Stimulated activated CD4-positive, alpha-beta T cell treated with anti-CD3 and anti-CD28 coated beads, TNF-alpha, amount 100 ng/mL, for 48 hours (primary cell): ENCODE measurements at places on chromosomes 1 and 21.
A peak's percentile ranks its signal among the peaks of the same experiment; 100 is the strongest.

DNA sequence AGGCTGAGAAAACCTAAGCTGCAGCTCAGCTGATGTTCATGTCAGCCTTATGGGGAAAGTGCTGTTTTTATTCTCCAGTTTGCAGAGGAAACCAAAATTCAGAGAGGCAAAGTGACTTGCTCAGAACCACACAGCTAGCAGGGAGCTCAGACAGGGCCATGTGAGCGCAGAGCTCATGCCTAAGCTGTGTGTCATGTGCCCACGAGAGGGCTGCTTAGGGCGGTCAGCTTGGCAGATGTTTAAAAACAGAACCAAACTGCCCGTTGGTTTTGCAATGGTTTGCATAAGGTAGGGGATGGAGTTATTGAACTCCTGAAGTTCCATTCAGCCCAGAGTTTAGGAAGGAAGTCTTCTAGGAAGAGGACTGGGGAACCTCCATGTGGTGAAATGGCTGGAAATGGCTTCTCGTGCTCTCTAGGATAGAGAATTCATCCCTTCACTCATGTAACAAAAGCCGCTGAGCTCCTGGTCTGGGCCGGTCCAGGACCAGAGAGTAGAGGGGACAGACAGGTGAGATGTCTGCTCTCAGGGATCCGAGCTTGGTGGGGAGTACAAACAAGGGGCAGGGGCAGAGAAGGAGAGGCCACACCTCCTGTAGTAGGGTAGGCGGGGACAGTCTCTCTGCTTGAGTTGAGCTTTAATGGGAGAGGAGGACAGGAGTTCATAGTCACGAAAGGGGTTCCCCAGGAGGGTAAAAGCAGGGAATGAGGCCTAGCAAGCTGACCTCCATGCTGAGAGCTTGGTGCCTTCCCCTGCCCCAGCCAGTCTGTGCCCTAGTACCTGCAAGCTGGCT lies 46.9 kb downstream of the ARHGEF10L start:
- no peak for DNase-seq

DNA sequence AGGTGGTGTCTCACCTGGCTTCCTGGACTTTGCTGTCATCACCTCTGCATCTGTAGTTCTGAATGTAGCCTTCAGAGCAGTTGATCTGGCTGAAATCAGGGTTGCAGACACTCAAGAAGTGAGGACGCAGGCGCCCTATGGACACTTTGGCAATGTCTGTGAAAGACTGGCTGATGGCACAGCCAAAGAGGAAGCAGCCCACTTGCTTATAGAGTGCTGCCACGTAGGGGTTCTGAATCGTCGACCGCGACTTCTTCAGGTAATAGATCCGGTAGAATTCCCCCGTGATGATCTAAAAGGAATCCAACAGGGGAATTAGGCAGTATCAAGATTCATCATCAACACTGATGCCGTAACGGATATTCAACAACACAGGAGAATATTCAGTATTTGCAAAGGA lies 55.1 kb downstream of the PLPP3 start:
- DNase-seq = no peak

DNA sequence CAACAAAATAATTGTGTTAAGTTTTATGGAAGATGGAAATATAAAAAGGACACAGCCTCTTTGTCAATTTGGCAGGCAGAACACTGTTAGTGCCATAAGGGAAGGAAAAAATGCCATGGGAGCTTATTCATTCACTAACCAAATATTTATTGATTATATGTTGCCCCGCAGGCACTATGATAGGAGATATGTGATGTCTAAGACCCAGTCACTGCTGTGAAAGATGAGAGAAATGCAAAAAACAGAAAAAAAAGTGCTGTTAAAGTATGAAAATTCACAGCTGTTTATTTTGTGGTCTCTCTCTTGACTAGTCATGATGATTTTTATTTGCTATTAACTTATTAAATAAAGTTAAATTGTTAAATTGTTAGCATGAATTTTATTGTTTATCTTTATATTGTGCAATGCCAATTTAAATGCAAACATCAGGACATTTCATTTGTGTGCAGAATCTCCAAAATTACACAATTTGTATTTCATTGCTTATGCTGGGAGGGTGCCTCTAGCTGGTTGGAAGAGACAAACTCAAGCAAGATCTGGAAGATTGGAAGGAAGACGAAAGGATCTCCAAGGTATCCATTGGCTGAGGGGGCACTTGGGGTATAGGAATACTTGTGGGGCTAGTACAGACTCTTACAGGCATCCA lies 17.8 kb upstream of the PTGFR start:
- DNase-seq = no peak

- DNase-seq = no peak
Observed at GRCh38 chr1:118990513-118991152, 2.5 kb upstream of the TBX15 start.

GRCh38 chr1:114757455-114758255 lies at the start of gene CSDE1:
Gene CSDE1 (minus strand): TSS chr1:114757984. CDS start chr1:114739890, 18,094 bp downstream.
- DNase-seq = peak; percentile 91

- DNase-seq = no peak
Observed at GRCh38 chr1:157239936-157240335, 101.7 kb upstream of the ETV3 start.

- DNase-seq = no peak
Observed at GRCh38 chr1:108817016-108817415, 39.9 kb downstream of the AKNAD1 start.

GRCh38 chr21:28522014-28522799 lies 470.5 kb downstream of the LTN1 start:
- DNase-seq = no peak

DNA sequence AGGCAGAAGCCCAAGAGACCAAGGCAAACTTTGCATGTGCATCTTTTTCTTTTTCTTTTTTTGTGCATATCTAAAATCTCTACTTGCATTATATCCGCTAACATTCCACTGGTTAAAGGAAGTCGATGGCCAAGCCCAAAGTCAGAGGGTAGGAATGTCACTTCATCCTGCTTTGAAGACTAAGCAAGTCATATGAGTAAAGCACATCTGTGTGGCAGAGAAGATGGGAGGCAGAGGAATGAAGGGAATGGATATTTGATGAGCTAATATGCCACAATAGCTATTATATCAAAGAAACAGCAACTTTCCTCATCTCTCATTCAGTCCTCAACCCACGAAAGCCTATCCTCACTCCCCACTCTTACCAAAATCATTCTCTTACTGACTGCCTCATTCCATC lies 59.3 kb downstream of the RNF220 start:
- no peak for DNase-seq

DNA sequence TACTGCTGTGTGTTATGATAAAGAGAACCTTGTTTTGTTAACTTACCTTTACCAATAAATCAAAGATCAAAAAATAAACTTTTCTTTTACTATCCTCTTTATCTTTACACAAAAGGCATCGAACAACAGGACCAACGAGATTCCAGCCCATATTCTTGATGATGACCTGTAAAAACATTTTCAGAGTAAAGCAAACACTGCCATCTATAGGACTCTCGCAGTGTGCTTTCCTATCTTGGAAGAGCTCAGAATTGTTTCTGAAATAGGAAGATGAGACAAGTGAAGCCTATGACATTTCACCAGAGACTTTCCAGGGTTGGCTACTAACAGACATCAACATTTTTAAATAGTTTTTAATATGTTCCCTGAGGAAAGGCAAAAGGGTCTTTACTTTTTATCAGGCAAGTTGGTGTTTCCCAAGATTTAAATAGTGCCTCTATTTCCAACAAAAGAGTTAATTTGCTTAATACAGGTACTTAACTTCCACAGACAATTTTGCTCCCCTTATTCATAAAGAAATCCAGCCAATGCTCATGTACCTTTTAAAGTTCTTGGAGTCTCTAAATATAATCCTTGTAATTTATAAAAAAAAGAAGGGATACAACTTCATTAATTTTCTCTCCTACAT lies 7.3 kb downstream of the GLMN start:
- no peak for DNase-seq

GRCh38 chr1:82836973-82837680 lies 1036.4 kb downstream of the ADGRL2 start:
- no peak for DNase-seq

GRCh38 chr1:147496571-147497210 lies 44.6 kb upstream of the BCL9 start:
- no peak for DNase-seq

- peak; percentile 83 for DNase-seq
Observed at GRCh38 chr1:85707990-85708828, at the start of gene ZNHIT6. Gene ZNHIT6 (minus strand): TSS chr1:85708433. CDS start chr1:85708284, 149 bp downstream.

- DNase-seq = no peak
Observed at GRCh38 chr1:188668083-188668482, 1809.6 kb downstream of the BRINP3 start.

GRCh38 chr1:201585901-201586300 lies 47.0 kb downstream of the NAV1 start:
- no peak for DNase-seq

DNA sequence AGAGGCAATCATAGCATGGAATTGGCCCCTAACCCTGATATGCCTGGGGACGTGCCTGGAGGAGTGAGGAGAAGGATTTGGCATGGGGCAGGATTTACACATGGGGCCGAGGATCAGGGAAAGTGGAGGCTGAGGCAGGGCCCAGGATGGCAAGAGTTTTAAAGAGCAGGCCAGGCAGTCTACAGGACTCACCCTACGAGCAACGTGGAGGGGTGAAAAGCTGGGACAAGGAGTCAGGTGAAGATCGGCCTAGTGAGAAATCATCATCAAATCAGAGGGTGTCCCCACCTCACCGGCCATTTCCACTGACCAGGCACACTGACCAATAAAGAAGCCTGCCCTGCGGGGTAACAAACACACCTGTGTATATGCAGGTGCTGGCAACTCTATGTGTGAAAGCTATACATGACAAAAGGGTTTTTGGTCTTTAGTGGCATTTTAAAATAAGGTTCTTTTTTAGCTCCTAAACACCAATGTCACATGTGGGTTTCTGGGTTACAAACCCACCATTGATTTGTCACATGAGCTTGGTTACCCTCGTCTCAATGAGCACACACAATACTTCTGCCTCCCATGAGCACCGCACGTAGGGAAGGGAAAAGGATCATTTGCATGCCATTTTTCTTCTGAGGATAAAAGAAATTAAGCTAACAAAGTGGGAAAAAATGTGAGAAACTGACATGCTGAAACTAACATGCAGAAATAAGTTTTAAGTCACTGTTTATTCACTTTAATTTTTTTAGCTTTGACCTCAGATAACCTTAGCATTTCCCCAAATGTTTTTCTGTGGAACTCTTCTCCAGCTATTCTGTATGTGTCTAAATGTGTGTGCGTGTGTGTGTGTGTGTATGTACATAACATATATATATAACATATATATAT lies 168.1 kb upstream of the EDN2 start:
- DNase-seq = no peak

- DNase-seq = no peak
Observed at GRCh38 chr1:47522935-47523834, 85.3 kb downstream of the FOXD2 start.

DNA sequence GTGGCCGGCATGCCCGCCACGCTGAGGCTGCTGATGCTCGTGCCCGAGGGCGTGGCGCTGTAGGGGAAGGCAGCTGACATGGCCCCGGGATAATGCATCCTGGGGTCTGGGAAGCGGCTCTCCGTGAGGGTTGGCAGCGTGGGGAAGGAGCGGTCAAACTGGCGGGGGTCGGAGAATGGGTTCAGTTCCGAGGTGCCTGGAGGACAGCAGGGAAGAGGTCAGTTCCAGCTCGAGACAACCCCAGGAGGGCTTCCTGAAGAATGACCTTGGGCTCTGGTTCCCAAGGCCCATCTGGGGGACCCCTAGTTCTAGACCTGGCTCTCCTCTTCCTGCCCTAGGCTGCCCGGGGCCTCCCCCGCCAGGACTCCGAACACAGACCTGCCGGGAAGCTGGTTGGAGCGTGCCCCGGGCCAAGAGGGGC lies 27.6 kb downstream of the RUNX3 start:
- no peak for DNase-seq

DNA sequence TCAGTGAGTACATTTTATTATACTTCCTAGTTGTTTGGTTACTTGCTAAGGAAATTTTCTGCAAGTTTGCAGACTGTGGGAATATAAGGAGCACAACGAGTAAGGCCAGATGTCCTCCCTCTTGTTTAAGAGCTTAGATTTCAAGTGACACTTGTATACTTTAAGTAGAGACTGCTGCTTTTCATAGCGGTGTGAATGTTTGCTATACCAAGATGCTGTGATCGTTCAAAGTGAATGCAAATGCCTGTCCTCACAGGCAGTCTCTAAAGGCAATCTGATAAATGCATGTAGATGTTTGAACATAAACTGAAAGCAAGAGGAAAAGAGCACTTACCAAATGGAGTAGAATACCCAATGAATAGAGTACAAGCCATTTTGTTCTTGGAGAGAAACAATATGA lies 226.4 kb downstream of the NRIP1 start:
- no peak for DNase-seq

DNA sequence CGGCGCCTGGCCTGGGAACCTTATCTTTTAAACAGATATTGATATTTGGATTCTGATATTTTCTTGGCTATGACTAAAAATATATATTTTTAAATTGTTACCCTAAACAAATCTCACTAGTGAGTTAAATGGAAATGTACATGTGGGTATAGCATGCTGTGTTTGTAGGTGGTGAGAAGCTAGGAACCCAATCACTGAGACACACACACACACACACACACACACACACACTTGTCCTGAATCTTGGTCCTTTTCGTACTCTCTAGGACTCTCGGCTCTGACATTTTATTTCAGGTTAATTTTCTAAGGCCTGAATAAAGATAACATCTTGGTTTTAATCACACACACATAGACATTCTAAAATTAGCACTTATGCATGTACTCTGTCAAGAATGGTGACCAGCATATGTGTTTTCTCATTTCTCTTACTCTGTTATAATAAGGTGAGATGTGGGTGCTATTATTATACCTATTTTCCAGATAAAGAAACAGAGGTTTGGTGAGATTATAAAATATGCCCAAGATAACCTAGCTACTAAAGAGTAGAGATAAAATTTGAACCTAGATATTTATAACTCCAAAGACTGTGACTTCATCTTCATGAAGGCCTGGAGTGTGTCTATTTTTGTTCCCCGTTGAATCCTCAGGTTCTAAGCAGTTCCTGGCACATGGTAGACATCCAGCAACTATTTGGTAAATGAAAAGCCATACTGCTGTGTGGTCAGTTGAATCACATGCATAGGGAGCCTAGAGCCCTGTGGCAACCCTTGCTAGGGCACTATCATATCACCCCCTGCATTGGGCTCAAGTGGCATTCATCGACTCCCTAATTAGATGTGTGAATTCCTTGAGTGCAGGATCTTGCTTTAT lies 85.0 kb upstream of the RAB3GAP2 start:
- no peak for DNase-seq

DNA sequence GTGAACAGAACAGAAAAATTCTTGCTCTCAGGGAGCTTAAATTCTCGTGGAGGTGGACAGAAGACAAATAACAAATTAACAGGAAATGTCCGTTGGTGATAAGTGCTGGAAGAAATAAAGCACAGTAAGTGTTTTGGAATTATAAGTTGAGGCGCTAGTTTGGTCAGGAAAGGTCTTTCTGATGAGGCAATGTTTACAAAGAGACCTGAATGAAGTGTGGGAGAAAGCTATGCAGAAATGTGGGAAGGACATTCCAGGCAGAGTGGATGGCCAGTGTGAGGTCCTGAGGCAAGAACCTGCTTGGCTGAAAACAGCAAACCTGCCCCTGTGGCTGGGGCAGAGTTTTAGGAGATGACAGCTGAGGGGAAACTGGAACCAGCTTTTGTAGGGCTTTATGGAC lies 23.3 kb downstream of the NGF start:
- DNase-seq = no peak

GRCh38 chr1:235873045-235873444 lies 6.3 kb upstream of the LYST start:
- DNase-seq = no peak
